Activated CD8-positive, alpha-beta T cell treated with anti-CD3 and anti-CD28 coated beads for 36 hours (primary cell): ENCODE measurements at places on chromosomes 2 and 18. TPM values are rescaled to one million over a fixed set of nuclear protein-coding genes. Genes with fewer than 3 reads are reported as not detected.

GRCh38 chr18:8262221-8262620, 347.0 kb upstream of the RAB12 start:
- H3K4me1 ChIP-seq = no peaks in the 10 kb centered on the region
- H3K4me3 ChIP-seq = no peak overlapping the region
- no peaks in the 10 kb centered on the region for H3K27me3 ChIP-seq
- H3K27ac ChIP-seq = no peak overlapping the region
- no peaks in the 10 kb centered on the region for H3K36me3 ChIP-seq
- DNase-seq = no peak

DNA sequence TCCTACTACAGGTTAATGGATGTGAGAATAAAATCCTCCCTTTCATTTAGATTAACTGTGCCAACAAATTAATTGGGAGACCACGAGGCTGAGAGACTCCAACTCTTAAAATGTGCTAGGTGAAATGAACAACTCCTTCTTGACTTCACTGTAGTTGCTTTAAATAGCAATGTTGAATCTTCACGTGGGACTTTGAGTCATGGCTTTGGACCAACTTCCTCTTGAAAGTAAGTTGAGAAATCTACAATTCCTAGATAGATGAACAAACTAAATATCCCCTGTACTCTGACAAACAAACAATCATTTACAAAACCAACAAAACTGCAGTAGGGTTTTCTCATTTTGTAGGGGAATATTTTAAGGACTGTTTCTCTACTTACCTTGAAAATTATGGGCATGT, 291.9 kb upstream of the SPRED2 start:
- no peak overlapping the region for H3K4me3 ChIP-seq
- no peaks in the 10 kb centered on the region for H3K4me1 ChIP-seq
- peaks cover 4% of the 10 kb centered on the region for H3K27me3 ChIP-seq
- H3K27ac ChIP-seq = no peak overlapping the region

DNA sequence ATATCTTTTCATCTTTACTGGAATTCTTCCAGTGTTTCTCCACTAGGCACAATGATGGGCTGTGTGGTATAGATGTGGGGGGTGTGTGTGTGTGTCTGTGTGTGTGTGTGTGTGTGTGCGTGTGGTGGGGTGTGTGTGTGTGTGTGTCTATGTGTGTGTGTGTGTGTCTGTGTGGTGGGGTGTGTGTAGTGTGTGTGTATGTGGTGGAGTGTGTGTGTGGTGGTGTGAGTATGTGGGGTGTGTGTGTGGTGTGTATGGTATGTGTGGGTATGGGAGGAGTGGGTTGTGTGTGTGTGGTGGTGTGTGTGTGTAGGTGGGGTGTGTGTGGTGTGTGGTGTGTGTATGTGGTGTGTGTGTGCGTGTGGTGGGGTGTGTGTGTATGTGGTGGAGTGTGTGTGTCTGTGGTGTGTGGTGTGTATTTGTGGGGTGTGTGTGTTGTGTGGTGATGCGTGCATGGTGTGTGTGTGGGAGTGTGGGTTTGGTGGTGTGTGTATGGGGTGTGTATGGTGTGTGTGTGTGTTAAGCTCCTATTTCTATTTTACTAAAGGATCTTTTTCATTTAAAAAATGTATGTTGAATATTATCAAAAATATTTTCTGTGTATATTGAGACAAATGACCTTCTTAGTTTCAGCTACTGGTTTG, 84.2 kb downstream of the IRS1 start:
- H3K4me1 ChIP-seq = peaks cover 3% of the 10 kb centered on the region
- no peak overlapping the region for H3K27ac ChIP-seq
- H3K27me3 ChIP-seq = peaks cover 11% of the 10 kb centered on the region
- H3K4me3 ChIP-seq = no peak overlapping the region
- H3K36me3 ChIP-seq = no peaks in the 10 kb centered on the region

GRCh38 chr18:73355121-73355520, 487.3 kb upstream of the NETO1 start:
- no peaks in the 10 kb centered on the region for H3K27me3 ChIP-seq
- H3K4me1 ChIP-seq = no peaks in the 10 kb centered on the region
- H3K4me3 ChIP-seq = no peak overlapping the region
- DNase-seq = no peak

DNA sequence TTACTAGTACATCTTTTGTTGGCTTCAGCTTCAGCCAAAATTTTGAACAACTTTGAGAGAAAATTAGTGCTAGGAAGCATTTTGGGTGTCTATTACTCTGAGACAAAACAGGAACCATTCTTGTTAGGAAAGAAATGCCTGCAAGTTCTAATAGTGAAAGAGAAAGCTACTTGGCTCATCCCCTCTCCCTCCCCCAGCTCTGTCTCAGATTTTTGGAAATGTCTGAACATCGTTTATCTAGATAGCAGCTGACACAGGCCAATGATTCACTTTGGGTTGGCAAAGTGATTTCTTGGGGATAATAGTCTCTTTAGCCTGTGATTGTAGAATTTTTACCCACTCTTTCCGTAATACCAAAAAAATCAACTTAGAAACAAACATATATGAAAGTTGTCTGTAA, 42.3 kb upstream of the PTPRM start:
- no peak overlapping the region for H3K4me3 ChIP-seq
- no peaks in the 10 kb centered on the region for H3K27me3 ChIP-seq
- no peak overlapping the region for H3K27ac ChIP-seq

GRCh38 chr2:199734011-199734410, 117.0 kb downstream of the FTCDNL1 start:
- H3K4me3 ChIP-seq = no peak overlapping the region
- no peak overlapping the region for H3K27ac ChIP-seq
- no peaks in the 10 kb centered on the region for H3K36me3 ChIP-seq
- H3K4me1 ChIP-seq = no peaks in the 10 kb centered on the region
- peaks cover 19% of the 10 kb centered on the region for H3K27me3 ChIP-seq
- no peak for DNase-seq

DNA sequence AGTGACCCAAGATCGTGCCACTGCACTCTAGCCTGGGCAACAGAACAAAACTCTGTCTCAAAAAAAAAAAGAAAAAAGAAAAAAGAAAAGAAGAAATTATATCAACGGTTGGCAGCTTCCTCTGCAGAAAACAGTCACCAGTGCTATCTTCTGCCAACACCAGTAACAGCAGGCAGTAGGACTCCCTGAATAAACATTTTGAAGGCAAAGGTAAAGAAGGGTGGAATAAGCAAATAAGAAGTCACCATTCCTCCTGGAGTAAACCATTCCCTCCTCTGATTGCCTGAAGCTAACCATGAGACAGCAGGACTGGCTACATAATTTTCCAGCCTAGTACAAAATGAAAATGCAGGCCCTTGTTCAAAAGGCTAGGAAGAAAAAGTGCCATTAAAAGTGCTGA, 9.0 kb upstream of the RNF103 start:
- no peak overlapping the region for H3K27ac ChIP-seq
- H3K4me1 ChIP-seq = no peaks in the 10 kb centered on the region
- no peaks in the 10 kb centered on the region for H3K36me3 ChIP-seq
- H3K4me3 ChIP-seq = no peak overlapping the region

DNA sequence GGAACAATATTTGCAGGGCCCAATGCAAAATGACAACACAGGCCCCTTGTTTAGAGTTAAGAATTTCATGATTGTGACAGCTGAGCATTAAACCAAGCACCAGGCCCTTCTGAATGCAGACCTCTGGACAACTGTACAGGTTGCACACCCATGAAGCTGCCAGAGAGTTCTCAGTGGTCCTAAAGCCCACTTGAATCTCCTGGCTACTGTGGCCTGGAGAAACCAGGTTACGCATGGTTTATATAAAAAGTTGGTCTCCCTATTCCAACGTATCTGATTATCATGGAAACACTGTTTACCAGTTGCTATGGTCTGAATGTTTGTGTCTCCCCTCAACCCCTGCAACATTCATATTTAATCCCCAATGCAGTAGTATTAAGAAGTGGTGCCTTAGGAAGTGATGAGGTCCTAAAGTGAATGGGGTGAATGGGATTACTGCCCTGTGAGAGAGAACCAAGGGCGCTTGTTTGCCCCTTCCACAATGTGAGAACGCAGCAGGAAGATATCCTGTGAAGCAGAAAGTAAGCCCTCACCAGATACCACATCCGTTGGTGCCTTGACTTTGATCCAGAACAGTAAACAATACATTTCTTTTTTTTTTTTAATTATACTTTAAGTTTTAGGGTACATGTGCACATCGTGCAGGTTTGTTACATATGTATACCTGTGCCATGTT, 48.0 kb upstream of the ANXA4 start:
- peak overlapping the region; percentile 90 for H3K27ac ChIP-seq
- H3K27me3 ChIP-seq = no peaks in the 10 kb centered on the region
- peak; percentile 69 for DNase-seq
- peak overlapping the region; percentile 20 for H3K4me3 ChIP-seq
- no peaks in the 10 kb centered on the region for H3K36me3 ChIP-seq

DNA sequence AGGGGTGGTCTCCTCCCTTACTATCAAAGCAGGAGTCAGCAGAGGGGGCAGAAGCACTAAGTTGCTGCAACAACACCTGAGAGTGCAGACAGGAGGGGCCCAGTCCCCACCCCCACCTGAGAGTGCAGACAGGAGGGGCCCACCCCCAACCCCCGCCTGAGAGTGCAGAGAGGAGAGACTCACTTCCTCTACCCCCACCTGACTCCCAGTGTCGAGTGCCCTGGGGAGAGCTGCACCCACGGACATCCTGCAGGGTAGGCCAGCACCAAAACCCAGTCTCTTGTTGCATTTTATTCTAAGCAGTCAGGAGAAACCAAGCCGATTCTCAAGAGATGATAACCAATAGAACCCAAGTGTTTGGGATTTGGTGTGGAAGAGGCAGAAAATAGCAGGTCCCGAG, 78.4 kb downstream of the NAPG start:
- H3K4me3 ChIP-seq = no peak overlapping the region
- no peak for DNase-seq
- no peaks in the 10 kb centered on the region for H3K27me3 ChIP-seq
- no peak overlapping the region for H3K27ac ChIP-seq

DNA sequence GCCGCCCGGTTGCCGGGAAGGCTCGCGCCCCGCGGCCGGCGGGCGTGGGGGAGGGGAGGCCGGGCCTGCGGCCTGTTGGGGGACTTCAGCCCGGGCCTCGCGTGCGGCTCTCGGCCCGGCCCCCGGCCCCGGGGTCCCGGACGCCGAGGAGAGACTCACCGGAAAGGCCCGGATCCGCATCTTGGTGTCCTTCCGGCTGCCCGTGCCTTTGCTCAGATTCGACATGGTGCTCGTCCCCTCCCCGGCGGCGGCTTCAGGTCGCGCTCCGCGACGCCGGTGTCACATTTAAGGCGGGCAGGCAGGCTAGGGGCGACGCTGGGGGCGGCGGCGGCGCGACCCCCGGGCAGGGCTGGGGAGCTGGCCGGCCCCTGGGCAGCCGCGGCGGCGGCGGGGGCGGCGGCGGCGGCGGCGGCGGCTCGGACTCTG, 365 bp downstream of the CUL3 start:
- peaks cover 34% of the 10 kb centered on the region for H3K4me1 ChIP-seq
- H3K27me3 ChIP-seq = no peaks in the 10 kb centered on the region
- DNase-seq = peak; percentile 72
- peak overlapping the region; percentile 88 for H3K27ac ChIP-seq
- peaks cover 24% of the 10 kb centered on the region for H3K36me3 ChIP-seq
- peak overlapping the region; percentile 95 for H3K4me3 ChIP-seq

- no peaks in the 10 kb centered on the region for H3K36me3 ChIP-seq
- H3K4me1 ChIP-seq = no peaks in the 10 kb centered on the region
- H3K27me3 ChIP-seq = peaks cover 4% of the 10 kb centered on the region
These were observed 157.4 kb downstream of the SUCLG1 start for GRCh38 chr2:84301717-84302116.

DNA sequence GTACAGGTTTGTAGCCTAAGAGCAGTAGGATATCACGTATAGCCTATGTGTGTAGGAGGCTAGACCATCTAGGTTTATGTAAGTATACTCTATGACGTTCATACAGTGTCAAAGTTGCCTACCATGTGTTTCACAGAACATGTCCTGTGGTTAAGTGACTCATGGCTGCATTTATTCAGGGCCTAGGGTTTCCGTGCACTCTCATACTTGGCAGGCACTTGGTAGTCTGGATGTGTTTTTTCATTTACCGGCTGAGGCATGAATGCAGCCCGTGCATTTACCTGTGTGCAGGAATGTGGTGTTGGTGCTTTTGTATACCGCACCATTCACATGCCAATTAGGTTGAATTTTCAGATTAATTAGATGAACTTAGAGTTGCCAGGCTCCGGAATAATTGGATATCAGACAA, 43.4 kb downstream of the MYL12B start:
- no peaks in the 10 kb centered on the region for H3K36me3 ChIP-seq
- peak; percentile 71 for DNase-seq
- peak overlapping the region; percentile 86 for H3K27ac ChIP-seq
- no peak overlapping the region for H3K4me3 ChIP-seq
- peaks cover 17% of the 10 kb centered on the region for H3K4me1 ChIP-seq

GRCh38 chr2:120739438-120740090, 3.9 kb downstream of the GLI2 start:
- no peak for DNase-seq
- H3K4me1 ChIP-seq = no peaks in the 10 kb centered on the region
- no peaks in the 10 kb centered on the region for H3K36me3 ChIP-seq
- H3K27me3 ChIP-seq = peaks cover 66% of the 10 kb centered on the region
- H3K4me3 ChIP-seq = no peak overlapping the region

DNA sequence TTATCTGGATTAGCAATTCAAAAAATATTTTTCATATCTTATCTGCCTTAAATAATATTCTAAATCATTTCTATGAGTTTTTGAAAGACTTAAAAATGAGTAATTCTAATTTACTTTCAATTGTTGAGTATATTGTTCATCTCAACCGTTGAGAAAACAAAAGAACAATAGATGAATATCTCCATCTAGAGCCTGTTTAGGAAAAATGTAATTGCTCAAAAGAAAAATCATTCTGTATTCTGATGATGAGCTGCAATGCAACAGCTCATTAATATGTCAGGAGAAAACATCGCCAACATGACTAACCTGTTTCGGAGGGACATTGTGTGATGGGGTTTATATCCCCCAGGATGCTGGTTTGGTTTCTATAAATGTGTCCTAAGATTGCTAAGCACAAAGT, 417.6 kb downstream of the SUCLG1 start:
- no peak for DNase-seq
- H3K27me3 ChIP-seq = peaks cover 3% of the 10 kb centered on the region
- H3K4me1 ChIP-seq = no peaks in the 10 kb centered on the region
- no peak overlapping the region for H3K4me3 ChIP-seq
- H3K27ac ChIP-seq = no peak overlapping the region

GRCh38 chr2:109005686-109006204, 16.7 kb upstream of the EDAR start:
- H3K36me3 ChIP-seq = no peaks in the 10 kb centered on the region
- no peak overlapping the region for H3K27ac ChIP-seq
- no peak overlapping the region for H3K4me3 ChIP-seq
- H3K27me3 ChIP-seq = no peaks in the 10 kb centered on the region
- no peak for DNase-seq
- peaks cover 12% of the 10 kb centered on the region for H3K4me1 ChIP-seq

- DNase-seq = no peak
- no peaks in the 10 kb centered on the region for H3K4me1 ChIP-seq
- H3K36me3 ChIP-seq = peaks cover 16% of the 10 kb centered on the region
- H3K27ac ChIP-seq = no peak overlapping the region
- no peaks in the 10 kb centered on the region for H3K27me3 ChIP-seq
These were observed 42.2 kb upstream of the TBR1 start for GRCh38 chr2:161373942-161374341.

SNRNP200 gene
- total RNA-seq = 175 TPM

ABCG5 gene
- not detected for total RNA-seq

ANKRD44 gene
- 132 TPM for total RNA-seq

PLA2R1 gene
- not detected for total RNA-seq

ARPC2 gene
- 644 TPM for total RNA-seq

DSG4 gene
- not detected for total RNA-seq

SGPP2 gene
- total RNA-seq = 2.8 TPM

TUBB8B gene
- not detected for total RNA-seq

NCKAP1 gene
- total RNA-seq = 3.9 TPM

WNT10A gene
- 27.9 TPM for total RNA-seq
